ENCODE measurements at places on chromosomes 5 and 9.

GRCh38 chr5:115941051-115941675 is 21.1 kb upstream of the LVRN start:
- DNase-seq: peak; percentile 57

- DNase-seq: no peak
Measured at GRCh38 chr9:136827794-136828473, 14.3 kb upstream of the AJM1 start.

GRCh38 chr9:81833563-81834345 is 94.5 kb upstream of the SPATA31D4 start:
- no peak for DNase-seq

- DNase-seq: no peak
Measured at GRCh38 chr5:112122353-112122752, 296.7 kb downstream of the EPB41L4A start.

DNA sequence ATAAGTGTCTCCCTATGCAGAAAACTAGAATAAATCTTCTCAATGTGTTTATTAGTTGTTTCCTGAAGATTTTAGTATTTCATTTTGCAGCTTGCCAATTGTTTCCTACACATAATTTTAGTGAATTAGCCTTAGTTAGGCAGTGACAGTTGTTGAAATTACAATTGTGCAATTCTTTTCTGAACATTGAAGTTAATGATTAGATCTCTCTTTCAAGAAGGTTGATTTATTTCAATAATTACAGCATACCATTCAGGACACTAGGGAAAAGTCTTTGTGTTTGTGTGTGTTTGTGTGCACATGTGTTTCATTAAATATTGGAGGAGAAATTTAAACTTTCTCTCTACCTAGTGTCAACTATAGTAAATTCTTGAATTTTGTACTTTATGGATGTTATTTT is 199.6 kb upstream of the MPDZ start:
- peak; percentile 84 for DNase-seq

DNA sequence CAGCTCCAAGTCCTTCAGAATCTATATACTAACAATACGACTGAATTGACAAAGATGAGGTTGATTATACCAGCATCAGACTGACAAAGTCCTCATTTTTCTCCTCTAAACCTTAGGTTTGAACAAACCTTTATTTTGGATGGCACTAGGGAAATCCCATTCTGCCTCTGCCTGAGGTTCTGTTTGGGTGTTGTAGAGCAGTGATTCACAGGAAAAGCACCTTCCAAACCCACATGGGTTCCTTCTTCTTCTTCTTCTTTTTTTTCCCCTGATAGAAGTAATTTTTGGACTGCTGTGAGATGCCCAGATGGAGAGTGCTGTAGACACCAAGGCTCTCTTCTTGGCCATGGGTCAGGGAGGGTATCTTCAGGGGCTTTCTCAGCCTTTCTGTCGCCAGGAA is 164.9 kb upstream of the PAPPA start:
- no peak for DNase-seq

DNA sequence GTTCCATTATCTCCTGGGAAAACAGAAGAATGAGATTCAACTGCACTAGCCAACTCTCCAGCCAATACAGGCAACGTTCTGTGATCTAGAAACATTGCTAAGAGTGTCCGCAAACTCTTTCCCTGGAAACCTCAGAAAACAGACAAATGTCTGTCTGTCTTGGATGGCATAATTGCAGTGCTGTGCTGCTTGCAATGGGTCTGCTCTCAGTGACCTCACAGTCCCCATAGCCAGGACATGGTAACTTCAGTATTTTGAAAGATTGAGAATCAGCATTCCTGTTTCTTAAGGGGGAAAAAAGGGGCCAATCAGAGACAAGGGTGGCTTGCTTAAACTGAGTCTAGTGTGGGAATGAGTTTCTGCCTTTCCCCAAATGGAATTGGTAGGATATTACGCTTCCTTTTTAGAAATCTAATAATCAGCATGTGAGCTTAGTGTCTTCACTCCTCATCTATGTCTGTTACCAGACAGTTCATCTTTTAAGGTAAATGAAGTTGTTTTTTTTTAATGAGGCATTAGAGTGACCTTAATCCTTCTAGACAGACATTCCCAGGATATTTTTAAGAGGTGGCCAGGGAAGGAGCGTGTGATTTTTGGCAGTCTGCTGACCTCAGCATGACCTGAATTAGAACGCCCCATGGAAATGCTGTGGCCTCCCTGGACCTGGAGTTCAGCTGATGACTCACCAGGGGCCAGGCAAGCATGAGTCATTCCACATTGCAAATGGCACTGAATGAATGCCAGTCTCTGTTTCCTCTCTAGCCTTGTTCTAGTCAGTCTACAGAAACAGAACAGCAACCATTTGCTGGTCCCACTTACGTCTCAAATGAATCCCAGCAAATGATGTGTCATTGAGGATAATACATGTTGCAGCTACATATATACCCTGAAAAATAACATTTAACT is 210.2 kb upstream of the ACTBL2 start:
- DNase-seq: no peak

DNA sequence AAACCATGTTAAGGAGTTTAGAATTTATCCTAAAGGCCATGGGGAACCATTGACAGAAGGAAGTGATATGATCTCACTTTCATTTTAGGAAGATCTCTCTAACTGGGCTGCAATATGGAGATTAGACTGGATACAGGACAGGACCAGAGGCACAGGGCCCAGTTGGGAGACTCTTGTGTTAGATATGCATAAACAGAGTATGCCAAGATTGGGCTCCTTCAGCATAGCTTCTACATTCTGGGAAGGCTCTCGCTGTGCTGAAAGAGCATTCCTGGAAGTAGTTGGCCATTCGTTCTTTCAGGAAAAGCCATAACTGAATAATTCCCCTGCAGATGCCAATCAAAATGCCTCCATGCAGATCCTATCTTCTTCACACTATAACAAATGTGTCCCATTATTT is 204.5 kb downstream of the CWC27 start:
- no peak for DNase-seq

- no peak for DNase-seq
Measured at GRCh38 chr5:125117566-125117965, 371.1 kb upstream of the ZNF608 start.

DNA sequence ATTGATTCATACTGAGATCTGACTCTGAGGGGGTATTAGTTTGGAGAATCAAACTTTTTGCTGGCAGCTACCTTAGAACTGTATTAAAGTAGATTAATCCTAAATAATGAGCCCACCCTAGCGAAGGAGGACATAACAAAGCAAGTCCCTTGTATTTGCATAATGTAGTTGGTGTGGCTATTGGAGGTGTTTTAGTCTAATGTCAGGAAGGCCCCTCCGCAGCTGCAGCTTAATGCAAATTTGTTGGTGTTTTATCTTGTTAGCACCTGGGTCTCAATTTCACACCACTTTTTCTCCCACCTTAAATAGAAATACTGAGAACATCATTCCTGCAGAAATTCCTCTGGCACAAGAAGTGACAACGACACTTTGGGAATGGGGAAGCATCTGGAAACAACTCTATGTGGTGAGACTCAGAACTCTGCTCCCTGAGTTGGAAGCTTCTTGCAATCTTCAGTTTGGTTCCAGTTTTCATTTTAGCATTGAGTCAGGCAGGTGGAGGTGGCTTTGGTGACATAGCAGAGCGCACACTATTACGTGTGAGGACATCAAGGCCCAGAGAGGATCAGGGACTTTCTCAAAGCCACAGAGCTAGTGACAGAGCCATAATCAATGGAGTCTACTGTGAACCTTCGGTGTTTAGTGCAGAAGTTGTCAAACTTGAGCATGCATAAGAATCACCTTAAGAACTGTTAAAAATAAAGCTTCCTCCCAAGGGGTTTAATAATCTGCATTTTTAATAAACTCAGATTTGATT is 33.9 kb downstream of the DOCK2 start:
- DNase-seq: no peak

DNA sequence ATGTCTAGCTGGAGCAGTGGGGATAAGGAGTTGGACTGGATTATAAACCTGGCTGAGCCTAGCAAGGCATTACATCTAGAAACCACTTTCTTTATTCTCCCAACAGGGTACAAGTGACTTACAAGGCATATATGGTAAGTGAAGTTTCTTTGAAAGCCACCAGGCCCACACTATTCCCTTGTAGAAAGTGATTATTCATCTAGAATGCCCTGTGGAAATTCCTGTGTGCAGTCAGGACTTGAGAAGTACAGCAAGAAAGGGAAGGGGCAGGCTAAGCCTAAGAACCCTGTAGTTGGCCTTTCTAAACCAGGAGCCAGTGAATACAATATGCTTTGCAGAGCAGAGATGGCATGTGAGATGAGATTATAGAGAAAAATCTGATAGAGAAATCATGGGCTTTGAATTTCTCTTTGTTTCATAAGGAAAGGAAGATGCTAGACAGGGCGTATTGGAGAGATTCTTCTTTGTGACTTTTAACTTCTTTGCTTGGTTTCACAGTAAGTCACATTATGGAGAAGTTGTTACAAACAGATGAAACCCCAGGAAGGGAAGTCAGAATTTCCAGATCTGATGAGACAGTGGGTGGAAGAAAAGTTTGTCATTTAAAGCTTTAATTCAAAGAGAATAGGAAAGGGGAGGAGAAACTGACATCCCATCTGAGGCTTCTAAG is 321.7 kb downstream of the NDUFS4 start:
- no peak for DNase-seq

- DNase-seq: peak; percentile 22
Measured at GRCh38 chr9:12425878-12426864, 267.0 kb upstream of the TYRP1 start.

DNA sequence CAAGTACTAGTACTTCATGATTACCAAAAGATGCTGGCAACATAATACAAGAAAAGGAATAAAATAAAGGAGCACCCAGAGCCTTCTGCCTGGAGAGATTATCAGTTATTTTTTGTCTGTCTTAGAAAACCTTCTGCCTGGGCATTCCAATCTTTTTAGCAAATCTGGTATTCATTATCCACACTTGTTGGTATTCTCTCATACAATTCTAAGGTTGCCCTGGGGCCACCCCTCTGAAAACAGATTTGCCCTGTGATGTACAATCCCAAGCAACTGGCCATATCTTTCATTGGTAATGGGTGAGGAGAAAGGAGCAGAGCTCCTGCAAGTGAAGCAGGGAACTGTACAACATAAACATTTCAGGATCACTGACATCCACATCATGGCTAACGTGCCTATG is 47.8 kb downstream of the WDR41 start:
- DNase-seq: no peak

DNA sequence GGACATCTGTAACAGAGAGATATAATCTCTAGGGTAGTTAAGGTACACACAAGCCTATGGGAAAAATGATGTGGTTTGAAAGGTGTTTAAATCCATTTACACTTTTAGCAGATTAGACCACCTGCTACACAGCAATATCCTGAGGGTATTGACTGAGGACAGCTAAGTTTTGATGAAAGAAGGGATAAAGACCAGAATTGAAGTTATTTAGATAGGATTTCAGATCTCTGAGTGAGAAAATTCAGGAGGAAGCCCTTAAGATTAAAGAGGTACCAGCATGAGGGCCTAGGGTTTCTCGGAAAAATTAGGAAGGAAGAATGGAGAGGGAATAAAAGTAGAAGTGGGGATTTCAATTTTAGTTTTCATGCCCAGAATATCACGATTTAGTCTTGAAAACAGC is 267.3 kb downstream of the COX7C start:
- DNase-seq: no peak

GRCh38 chr5:176192094-176192721 is 46.0 kb upstream of the SIMC1 start:
- DNase-seq: no peak

DNA sequence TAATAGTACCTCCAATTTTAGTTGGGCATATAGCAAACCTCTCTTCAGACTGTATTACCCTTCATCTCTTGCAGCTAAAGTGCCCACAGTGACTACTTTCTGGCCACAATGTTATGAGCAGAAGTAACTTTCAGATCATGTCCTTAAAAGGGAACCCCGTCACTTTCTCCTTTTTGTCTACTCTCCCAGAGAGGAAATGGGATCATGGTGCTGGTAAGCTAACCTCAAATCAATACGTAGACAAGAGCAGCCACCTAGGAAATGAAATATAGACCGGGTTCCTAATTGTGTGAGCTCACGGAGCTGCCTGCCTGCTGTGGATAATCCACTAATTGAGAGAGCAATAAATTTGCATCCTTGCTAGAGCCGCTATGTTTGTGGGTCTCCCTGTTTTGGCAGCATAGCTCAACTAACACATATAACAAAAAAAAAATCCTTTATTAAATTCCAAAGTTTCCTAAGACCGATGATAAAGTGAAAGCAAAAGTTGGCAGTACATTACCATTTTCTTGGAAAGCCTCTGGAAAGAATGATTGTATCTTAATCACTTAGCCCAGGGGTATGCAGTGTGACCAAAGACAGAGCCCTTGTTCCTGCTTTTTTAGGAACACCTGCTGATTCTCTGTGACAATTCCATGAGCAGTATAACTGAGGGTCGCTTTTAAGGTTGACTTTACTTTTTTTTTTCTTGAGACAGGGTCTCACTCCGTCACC is 5.6 kb upstream of the IL7R start:
- no peak for DNase-seq

DNA sequence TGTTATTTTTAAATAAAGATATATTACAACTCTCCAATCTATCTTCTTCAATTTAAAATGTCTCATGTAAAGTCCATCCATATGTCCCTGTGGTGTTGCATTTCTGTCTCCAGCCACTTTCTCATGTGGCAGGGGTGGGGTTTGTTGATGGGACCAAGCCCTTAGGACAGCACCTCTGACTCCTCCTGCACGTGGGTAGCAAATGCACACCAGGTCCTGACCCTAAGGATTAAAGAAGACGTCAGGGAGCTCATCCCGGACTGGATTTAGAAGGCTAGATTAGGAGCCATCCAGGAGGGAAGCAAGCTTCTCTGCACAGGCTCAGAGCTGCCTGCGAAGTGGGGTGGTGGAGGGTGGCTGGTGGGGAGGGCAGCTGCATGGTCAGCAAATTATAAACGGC is 38.9 kb upstream of the FAM120AOS start:
- DNase-seq: no peak

GRCh38 chr5:61137835-61138234 is 24.4 kb downstream of the SMIM15 start:
- DNase-seq: no peak

DNA sequence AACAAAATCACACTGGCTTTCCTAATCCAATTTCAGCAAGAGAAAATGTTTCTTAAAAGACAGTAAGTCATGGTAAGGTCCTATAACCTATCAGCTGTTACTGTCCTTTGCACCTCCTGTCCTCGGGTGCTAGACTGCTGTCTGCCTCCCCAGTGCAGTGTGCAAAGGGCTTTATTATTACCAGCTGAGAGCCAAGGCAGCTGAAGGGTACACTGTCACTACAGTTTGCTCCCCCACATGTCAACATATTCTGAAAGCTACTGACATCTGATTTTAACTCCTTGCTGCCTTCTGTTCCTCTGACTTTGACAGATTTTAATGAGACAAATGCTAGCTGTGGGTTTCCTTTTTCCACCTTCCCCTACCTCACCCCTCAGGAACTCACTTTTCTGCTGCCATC is 389.4 kb upstream of the SLC24A2 start:
- no peak for DNase-seq

Measured in skin of body (tissue), 3 donors.